Eye (tissue), 1 donor: ENCODE measurements at places on chromosomes 4 and X.

DNA sequence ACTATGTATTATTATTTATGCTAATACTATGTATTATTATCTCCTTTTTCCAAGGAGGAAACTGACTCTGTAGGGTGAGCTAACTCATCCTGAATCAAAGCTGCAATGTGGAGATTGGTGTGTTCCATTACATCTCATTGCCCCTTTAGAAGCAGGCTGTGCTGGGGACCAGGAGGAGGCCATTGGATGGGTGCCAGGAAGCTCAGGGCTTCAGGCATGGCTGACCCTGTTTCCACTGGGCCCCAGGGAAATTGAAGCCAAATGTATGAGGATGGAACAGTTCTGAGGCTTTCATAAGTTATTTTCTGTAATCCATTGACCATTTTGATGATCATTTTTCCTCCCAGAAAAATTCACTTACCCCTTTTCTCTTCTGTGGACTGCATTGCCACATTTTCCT lies 418.8 kb upstream of the ZFP42 start:
- no peak for DNase-seq

DNA sequence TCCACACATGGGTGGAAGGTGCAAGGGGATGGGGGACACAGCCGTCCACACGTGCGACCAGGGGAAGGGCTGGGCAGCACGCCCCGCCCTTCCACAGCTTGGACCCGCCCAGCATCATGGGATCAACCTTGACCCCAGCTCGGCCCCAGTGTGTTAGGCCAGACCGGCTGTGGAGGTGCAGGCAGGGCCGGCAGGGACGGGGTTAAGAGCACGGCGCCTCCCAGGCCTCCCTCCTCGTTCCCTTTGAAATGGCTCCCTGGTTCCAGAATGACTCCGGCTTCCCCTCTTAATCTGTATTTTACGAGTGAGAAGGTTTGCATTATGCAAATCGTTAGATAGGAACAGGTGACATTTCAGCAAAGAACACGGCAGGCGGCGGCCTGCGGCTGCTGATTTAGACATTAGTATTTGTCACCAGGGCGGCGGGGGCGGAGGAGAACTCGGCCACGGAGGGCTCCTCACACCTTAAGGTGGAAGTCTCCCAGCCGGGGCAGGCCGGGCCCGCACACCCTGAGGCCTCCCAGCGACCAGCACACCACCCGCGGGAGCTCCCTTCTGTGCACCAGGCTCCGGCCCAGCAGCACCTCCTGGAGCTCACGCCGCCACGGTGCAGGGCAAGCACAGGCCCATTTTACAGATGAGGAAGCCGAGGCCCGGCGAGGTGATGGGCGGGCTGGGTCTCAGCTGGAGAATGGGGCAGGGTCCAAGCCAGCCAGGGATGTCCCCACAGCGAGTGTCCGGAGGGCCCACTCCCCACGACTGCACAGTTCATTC lies 116.1 kb downstream of the FAM53A start:
- no peak for DNase-seq

DNA sequence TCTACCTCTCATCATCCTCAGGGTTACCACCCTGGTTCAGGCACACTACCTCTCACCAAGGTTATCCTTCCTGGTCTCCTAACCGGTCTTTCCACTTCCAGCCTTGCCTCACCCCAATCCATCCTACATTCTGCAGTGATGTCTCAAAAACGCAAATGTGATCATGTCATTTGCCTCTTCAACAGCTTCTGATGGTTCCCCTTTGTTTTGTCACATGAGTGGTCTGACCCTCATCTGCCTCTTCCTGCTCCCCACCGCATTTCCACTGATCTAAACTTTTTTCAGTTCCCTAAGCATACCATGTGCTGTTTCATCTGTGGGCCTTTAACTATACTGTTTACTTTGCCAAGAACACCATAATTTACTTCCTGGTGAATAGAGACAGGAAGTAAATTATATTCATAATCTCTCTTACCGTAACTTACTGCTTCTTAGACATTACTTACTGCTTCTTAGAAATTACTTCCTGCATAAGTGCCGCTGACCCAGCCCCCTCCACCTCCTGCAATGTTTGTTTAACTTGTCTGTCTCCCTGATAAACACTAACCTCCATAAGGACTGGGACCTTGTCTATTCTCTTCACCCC lies 27.1 kb upstream of the NSUN7 start:
- no peak for DNase-seq

GRCh38 chrX:47879463-47879862 lies 42.8 kb downstream of the ZNF81 start:
- no peak for DNase-seq
